ENCODE measurements at places on chromosomes 4 and X.

GRCh38 chrX:122421434-122422121 is 762.5 kb upstream of the GRIA3 start:
- no peak for DNase-seq

DNA sequence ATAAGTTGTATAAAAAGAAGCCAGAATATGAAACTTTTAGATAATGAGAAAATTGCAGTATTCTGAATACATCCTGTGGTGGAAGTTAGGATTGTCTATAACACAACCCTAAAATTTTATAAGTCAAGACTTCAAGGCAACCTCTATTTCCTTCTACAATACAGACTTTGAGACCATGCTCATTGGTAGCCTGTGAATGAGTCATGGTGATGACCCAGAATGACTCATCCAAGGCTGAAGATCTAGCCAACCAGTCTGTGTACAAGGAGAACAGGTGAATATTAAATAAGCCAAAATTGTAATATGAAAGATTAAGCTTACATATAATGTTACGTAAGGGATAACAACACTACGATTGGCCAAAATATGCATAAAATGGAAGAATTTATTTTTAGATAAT is 475.9 kb upstream of the GALNT7 start:
- DNase-seq = no peak

DNA sequence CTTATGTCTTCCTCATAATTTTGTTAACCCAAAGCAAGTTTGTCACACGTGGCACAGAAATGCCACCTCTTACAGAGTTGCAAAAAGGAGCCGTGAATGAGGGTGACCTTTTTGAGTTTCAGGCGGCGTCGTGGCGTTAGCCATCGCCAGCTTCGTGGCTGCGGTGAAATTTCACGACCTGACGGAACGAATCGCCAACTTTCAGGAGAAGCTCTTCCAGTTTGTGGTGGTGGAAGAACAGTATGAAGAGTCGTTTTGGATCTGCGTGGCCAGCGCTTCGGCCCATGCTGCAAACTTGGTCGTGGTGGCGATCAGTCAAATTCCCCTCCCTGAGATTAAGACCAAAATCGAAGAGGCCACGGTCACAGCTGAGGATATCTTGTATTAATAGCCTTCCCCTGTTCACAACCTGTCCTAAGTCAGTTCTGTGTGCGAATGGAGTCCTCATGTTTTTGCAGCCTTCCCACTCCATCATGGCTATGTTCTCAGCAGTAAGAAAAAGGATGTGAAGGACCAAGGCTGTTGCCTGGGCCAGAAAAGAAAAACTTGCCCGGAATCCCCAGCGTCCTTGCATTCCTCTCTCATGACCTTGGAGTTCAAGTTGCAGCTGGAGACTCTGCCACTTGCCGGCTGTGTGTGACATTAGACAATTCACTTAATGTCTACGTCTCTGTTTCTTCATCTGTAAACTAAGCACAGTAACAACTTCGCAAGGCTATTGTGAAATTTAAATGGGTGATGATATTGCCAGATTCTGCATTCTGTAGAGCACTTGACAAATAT is 11.9 kb downstream of the CLRN2 start:
- DNase-seq = no peak

DNA sequence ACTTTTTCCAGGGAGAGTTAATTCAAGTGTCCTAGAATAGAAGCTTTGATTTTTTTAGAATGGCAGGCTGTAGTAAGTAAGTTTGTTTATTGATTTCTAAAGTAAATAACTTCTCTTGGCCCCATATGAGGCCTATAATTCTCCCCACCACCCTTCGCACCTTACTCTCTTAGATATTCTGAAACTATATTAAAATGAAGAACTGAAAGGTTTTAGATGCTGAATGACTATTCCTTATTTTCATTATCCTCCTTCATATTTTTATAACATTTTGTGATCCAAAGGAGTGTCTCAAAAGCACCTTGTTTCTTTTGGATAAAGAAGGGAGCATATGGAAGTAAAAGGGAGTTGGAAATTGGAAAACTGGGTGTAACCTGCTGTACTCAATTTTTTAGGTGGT is 70.3 kb downstream of the IRS4 start:
- no peak for DNase-seq

- no peak for DNase-seq
These were observed 48.1 kb downstream of the DCLK2 start for GRCh38 chr4:150126201-150126863.

GRCh38 chr4:79399076-79399475 is 9.0 kb downstream of the GK2 start:
- no peak for DNase-seq

DNA sequence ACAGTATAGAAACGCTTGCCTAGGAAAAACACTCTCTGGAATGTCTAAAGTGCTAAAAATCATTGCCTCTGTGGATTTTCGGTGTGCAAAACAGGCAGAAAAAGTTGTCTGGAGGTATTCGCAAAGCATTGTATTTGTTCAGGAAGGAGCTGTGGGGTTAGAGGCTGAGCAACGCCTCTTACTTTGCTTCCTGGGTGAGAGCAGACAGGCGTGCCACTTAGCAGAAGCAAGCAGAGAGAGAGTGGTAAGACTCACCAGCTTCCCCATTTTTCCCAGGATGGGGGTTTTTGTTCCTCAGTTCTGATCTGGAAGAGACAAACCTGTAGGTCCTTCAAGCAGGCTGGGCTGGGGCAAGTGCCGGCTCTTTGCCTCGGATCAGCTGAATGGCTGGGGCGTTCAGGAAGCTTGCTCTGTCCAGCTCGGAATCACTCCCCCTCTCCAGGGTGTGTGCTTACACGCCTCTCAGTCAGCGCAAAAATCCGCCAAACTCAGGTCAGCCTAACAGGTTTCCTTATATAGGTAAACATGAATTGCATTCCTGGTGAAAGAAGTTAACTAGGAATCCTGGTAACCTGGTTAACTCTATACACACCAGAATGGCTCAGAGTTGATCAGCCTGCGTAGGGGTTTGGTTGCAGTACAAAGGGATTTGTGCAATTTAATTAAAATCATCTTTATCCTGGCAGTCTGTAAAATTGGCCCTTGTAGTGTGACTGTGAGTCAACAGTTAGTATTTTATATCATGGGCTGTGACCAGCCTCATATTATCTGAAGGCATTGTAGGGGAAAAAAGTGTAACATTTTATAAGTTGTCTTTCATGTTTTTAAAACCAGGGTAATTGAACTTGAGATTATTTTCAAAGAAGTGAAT is 213.1 kb upstream of the MID1 start:
- DNase-seq = no peak

- DNase-seq = no peak
These were observed 17.5 kb downstream of the TRAPPC2 start for GRCh38 chrX:13716905-13717304.

DNA sequence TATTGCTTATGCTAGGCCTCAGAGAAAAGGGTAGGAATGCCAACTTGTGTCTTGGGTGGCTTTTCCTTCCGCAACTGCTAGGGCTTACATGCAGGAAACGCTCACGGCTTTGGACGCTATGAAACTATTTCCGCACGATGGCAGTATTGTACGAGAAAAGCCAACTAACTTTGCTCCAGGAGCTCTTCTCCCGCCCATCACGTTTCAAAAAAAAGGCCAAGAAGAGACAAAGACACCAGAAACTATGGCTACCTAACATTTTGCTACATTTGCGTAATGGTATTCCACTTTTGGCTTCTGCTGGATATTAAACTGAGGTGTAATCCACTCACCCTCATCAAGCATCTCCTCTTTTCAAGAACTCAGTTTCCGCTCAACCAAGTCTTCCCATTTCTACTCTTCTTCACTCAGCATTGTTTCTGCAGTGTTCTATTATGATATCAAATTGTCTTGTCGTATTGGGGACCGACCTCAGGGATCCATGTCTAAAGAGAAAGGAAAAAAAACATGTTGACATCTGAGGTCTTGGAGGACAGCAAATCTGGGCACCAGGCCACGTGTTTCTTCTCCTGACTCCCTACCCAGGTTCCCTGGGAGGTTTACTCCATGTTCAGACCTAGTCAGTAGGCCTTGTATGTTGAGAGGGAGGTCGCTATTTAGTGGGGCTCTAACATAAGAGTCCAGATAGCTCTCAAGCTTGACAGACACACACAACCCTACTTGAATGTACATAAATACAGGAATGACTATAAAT is 239.4 kb upstream of the STK26 start:
- no peak for DNase-seq

DNA sequence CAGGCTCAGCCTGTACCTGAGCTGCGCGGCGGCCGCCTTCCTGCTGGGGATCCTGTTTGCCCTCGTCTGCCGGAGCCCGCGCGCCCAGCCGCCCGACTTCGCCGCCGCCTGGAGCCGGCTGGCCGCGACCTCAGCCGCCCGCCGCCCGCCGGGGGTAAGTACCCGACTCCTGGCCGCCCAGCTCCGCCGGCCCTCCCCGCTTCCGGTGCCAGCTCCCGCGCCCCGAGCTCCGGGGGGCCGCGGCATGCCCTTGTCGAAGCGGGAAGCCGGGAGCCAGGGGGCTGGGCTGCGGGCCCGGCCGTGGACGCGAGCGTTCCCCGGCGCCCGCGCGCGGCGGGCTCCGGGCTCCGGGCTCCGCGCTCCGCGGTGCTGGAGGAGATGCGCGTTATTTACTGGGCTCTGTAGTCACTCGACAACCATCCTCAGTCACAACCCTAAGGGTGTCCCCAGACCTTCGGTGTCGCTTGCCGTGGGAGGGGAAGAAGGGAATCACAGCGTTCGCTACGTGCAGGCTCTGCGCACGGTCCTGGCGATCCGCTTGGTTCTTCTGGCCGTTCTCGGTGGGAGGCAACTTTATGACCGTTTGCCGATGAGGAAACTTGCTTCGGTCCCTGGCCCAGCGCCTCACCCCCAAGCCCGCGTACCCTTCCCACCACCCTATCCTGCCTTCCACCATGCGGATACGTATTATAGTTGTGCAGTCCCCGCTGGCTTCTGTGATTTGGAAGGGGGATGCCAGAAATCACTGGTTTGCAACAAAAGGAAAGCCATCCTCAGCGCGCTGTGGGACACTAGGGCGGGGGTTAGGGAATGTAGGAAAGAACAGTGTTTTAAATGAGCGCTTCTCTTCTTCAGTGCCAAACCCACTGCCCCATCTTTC is 944 bp downstream of the SNX25 start:
- DNase-seq = no peak

DNA sequence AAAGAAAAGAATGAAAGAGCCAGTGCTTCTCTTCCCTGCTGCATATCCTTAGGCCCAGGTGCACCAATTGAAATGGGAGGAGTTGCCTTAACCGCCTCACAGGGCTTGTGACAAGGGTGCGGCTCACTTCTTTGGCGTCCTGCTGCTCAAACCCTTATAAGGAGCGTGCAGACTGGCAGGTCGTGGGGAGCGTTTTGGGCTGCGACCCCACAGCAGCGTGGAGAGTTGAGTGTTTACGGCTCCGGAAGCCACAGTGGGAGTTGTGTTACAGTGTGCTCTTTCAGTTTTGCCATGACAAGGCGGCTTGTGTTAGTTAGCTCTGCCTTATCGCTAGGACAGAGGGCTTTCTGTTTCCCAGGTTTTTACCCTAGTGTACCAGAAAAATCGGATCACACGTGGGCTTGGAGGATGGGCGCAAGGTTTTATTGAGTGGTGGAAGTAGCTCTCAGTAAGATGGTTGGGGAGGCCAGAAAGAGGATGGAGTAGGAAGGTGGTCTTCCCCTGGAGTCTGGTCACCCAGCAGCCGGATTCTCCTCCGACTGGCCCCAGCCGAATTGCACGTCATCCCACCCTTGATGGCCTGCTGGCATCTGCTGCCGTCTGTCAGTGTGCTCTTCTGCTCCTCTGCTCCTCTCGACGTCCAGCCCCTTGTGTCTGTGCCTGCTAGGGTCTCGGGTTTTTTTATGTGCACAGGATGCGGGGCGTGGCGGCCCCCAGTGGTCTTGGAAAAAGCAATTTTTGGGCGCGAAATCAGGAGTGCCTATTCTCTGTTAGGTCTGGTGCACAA is 718.9 kb downstream of the ARAP2 start:
- DNase-seq = no peak

- DNase-seq = peak; percentile 43
These were observed 646 bp upstream of the FAM3A start for GRCh38 chrX:154516656-154517100.

GRCh38 chr4:143389579-143390195 is 53.0 kb downstream of the GAB1 start:
- DNase-seq = no peak

GRCh38 chr4:149973181-149973580 is 105.1 kb upstream of the DCLK2 start:
- no peak for DNase-seq

- DNase-seq = no peak
These were observed 35.3 kb upstream of the GPR78 start for GRCh38 chr4:8544741-8545438.

DNA sequence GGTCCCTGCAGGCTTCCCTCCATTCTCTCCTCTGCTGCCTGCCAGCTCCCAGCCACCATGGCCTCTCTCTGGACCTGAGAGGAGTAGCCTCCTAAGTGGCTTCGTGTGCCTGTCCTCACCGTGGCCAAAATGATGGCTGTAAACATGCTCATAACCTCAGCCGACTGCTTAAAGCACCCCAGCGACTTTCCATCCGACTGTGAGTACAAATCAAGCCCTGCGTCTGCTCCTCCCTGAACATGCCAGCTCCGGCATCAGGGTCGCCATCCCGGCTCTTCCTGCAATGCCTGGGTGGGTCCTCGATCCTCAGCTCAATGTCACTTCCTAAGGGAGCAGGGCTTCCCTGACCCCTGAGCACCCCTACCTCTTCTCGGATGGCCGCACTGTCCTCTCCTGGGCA is 3.3 kb upstream of the SORCS2 start:
- no peak for DNase-seq
